ENCODE measurements at places on chromosomes 2 and 18. TPM values are rescaled to one million over a fixed set of nuclear protein-coding genes. Genes with fewer than 3 reads are reported as not detected.

- no peaks in the 10 kb centered on the region for H3K36me3 ChIP-seq
- peak within 1 kb of the TSS; percentile 15 for H3K4me3 ChIP-seq
- H3K4me1 ChIP-seq = no peaks in the 10 kb centered on the region
- no peaks in the 10 kb centered on the region for H3K27me3 ChIP-seq
- H3K27ac ChIP-seq = no peak within 1 kb of the TSS
Measured at GRCh38 chr2:118846953-118847761, at the start of gene EN1. Gene EN1 (minus strand): TSS chr2:118847648. CDS start chr2:118847167, 481 bp downstream.

Gene DPP4
- 3.7 TPM for total RNA-seq

Gene SCLY
- total RNA-seq = 14.1 TPM

DNA sequence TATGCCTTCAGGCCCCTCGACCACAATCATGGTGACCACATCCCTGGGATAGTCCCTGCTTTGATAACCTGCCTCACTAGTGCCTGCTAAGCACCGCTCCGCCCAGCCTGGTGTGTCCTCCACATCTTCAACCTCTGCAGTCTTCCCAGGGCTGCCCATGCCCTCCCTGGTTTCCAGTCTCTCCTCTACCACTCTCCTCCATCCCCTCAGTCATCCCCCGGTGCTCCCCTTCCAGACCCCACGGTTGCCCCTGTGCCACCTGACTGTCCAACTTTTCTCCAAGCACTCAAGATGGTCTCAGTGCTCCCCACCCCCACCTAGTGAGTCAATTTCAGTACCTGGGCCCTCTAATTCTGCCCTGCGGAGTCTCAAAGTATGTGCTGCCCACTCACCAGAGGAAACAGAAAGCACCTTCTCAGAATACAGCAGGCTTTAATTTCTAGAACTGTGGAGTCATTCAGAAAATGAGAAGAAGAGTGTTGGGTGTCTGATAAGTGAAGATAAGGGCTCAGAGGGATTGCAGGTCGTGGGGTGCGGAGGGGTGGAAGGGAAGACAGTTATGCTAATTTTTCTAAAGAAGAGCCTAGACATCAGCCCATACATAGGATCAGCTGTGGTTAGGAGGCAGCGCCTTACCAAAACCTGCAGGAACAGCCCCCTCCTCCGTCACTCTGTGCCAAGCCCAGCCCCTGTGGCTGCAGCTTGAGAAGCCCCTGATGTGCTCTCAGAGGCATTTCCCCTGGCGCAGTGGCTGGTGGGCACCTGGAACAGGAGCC, 53.6 kb upstream of the CAB39 start:
- no peaks in the 10 kb centered on the region for H3K4me1 ChIP-seq
- H3K27me3 ChIP-seq = no peaks in the 10 kb centered on the region
- no peak overlapping the region for H3K4me3 ChIP-seq
- H3K36me3 ChIP-seq = no peaks in the 10 kb centered on the region
- no peak for DNase-seq

Gene MC4R
- not detected for total RNA-seq

Gene CD302
- total RNA-seq = 65.6 TPM

Gene COX7A2L
- 62.1 TPM for total RNA-seq

GRCh38 chr2:57733956-57734355, 312.6 kb upstream of the VRK2 start:
- H3K27ac ChIP-seq = no peak overlapping the region
- H3K27me3 ChIP-seq = no peaks in the 10 kb centered on the region
- no peak overlapping the region for H3K4me3 ChIP-seq
- no peak for DNase-seq
- H3K4me1 ChIP-seq = no peaks in the 10 kb centered on the region
- H3K36me3 ChIP-seq = no peaks in the 10 kb centered on the region

GRCh38 chr2:42435628-42436027, 58.2 kb downstream of the KCNG3 start:
- no peaks in the 10 kb centered on the region for H3K36me3 ChIP-seq
- H3K27me3 ChIP-seq = no peaks in the 10 kb centered on the region
- no peak for DNase-seq

DNA sequence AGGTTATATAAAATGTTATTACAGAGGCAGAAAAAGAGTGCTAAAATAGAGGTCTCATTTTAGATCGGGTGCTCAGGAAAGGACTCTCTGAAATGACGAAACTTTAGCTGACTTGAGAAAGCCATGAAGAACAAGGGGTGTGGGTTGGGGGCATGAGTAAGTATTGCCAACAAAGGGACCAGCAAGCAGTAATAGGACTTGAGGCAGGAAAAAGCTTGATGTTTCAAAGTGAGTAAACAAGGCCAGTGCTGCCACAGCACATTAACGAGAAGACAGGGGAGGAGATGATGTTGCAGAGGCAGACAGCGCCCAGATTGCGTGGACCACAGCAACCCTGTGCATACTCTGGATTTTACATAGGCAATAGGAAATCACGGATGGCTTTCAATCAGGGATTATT, 318.8 kb downstream of the ZEB2 start:
- H3K27ac ChIP-seq = no peak overlapping the region
- H3K4me1 ChIP-seq = no peaks in the 10 kb centered on the region
- H3K36me3 ChIP-seq = no peaks in the 10 kb centered on the region
- no peak for DNase-seq
- H3K27me3 ChIP-seq = no peaks in the 10 kb centered on the region

- no peak overlapping the region for H3K27ac ChIP-seq
- no peak overlapping the region for H3K4me3 ChIP-seq
- H3K27me3 ChIP-seq = no peaks in the 10 kb centered on the region
Measured at GRCh38 chr2:228329282-228329681, 147.8 kb upstream of the SPHKAP start.

GRCh38 chr18:58953627-58954026, 89.0 kb downstream of the ZNF532 start:
- no peaks in the 10 kb centered on the region for H3K36me3 ChIP-seq
- H3K4me1 ChIP-seq = no peaks in the 10 kb centered on the region
- peak overlapping the region; percentile 25 for H3K27ac ChIP-seq
- no peak overlapping the region for H3K4me3 ChIP-seq
- no peak for DNase-seq

DNA sequence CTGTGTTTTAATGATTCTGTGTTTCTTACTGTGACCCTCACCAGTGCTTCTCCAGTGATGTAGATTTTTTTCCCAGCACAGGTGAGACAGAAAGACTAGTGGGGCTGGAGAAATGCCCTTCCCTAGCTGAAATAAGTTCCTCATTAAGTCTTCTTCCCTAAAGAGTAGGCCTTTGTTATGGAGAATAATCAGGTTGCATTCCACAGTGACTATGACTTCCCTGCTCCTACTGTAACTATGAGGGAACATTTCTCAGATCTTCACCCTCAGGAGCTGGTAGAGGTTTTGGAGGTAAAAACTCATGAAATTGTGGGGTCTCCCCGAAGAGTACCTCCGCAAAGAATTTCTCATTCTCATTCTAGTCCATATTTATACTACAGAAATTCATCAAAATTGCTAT, 286.2 kb downstream of the GRB14 start:
- H3K27me3 ChIP-seq = no peaks in the 10 kb centered on the region
- H3K27ac ChIP-seq = no peak overlapping the region
- no peak for DNase-seq
- no peaks in the 10 kb centered on the region for H3K4me1 ChIP-seq

- peaks cover 2% of the 10 kb centered on the region for H3K36me3 ChIP-seq
- no peaks in the 10 kb centered on the region for H3K4me1 ChIP-seq
- H3K27ac ChIP-seq = no peak overlapping the region
- no peak overlapping the region for H3K4me3 ChIP-seq
Measured at GRCh38 chr2:168035458-168035857, 211.9 kb downstream of the STK39 start.

GRCh38 chr2:201790291-201790690, 9.6 kb upstream of the ALS2 start:
- H3K27me3 ChIP-seq = no peaks in the 10 kb centered on the region
- no peak for DNase-seq
- H3K4me3 ChIP-seq = no peak overlapping the region
- no peak overlapping the region for H3K27ac ChIP-seq

DNA sequence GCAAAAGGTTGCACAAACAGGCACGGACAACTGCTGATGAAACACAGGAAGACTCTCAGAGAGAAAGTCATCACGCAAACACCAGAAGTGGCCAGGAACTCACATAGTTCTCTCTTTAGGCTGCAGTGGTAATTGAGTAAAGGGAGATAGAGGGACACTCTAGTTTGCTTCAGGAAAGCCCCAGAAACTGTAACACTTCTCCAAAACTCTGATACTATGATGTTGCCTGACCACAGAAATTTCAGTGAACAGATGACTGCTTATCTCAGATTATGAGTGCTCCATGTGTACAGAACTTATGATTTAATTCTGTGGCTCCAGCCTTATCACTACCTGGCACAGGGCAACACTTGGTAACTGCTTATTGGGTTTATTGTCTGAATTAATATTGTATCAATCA, 311.5 kb upstream of the GYPC start:
- H3K27me3 ChIP-seq = no peaks in the 10 kb centered on the region
- no peak for DNase-seq
- no peak overlapping the region for H3K4me3 ChIP-seq
- no peaks in the 10 kb centered on the region for H3K4me1 ChIP-seq

DNA sequence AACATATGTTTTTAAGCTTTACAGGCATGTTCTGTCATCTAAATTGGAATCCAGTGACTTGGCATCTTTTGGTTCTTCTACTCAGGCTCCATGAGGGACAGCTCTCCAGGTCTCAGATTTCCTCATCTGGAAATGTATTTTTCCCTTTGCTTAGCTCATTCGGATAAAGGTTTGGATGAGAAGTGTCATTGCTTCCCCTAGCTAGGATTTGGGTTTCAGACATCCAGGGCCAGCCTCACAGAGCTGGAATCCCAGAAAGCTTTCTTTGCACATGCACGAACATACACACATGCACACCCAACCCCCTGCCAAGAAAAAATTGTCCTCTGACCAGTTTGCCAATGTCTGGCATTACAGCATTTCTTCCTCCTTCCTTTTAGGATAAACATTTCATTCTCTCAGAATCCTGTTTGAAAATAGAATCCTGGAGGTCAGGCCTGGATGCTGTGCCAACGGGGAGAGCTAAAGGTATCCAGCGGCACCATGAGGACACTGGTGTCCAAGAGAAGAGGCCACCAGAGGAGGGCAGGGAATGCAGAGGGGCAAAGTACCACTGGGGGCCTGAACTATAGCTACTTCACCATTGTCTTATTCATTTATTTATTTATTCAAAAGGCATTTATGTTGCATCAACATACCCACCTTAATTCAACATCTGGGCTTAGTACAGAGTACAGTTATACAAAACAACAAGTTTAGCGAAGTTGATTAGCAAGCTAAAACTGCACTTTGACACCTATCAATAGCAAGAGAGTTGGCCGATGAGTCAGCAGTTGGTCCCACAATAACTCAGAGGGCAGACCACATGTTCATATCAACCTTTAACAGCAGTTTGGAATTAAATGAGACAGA, 97.9 kb upstream of the ATL2 start:
- no peaks in the 10 kb centered on the region for H3K4me1 ChIP-seq
- H3K27me3 ChIP-seq = no peaks in the 10 kb centered on the region
- no peaks in the 10 kb centered on the region for H3K36me3 ChIP-seq
